ENCODE measurements at places on chromosomes 4 and X.

GRCh38 chrX:102934624-102935023 is 2.4 kb upstream of the RAB40AL start:
- peak; percentile 46 for DNase-seq

DNA sequence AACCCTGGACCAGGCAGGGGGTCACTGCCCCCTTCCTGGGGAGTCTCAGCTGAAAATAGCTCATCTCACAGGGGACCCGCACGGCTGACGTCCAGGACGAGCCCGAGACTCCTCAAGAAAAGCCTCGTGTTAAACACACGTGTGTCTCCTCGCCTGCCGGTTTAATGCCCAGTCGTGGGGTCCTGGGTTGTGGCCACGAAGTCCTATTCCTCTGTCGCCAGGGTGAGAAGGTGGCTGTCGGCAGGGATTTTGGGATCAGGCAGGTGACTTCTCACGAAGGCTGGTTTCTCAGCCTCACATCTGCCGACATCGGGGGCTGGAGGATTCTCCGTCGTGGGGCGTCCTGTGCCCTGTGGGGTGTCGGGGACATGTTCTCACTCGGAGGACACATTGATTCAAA is 44.3 kb upstream of the PPP2R3B start:
- no peak for DNase-seq

DNA sequence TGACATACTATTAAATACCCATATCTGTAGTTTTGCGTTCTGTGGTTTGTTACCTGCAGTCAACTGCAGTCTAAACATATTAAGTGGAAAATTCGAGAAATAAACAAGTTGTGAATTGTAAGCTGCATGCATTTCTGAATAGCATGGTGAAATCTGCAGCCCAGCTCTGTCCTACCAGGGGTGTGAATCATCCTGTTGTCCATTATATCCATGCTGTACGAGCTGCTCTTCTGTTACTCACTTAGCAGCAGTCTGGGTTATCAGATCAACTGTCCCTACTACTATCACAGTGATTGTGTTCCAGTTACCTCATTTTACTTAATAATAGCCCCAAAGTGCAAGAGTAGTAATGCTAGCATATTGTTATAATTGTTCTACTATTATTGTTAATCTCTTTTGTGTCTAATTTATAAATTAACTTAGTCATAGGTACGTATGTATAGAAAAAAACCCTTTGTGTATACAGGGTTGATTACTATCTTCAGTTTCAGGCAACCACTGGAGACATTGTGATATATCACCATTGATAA is 173.7 kb upstream of the FAT4 start:
- no peak for DNase-seq

GRCh38 chrX:275967-276580 is 5.1 kb upstream of the PLCXD1 start:
- peak; percentile 39 for DNase-seq

DNA sequence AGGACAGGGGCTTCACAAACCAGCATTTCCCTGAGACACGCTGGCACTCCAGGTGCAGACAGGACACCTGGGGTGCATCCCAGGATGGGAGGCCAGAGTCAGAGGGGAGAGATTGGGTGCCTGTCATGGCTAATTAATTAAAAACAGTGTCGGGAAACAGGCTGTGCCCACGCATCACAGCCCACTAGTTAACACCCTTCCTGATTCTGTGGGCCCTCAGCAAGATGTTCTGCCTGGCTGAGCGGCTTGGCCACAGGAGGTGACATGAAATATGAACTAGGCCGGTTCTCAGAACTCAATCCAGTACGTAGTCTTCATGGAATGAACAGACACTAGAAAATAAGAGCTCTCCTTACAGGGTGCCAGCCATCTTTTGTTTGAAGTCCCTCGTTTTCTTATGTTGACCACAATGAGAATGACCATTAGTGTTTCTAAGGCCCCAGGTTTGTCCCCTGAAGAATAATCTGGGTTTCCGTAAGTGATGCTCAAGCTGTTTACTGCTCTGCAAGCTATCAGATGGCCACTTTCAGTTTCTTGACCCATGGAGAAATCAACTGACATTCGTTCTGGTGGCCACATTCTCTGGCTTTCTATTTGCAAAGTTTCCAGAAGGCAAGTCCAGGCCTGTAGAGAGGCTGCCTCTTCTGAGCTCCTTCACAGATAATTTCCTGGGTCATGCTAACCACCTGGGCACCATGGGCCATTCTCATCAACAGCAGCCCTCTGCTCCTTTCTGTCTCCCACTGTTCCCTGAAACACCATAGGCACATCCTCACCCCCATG is 72.3 kb downstream of the SLC34A2 start:
- no peak for DNase-seq

GRCh38 chr4:27007507-27007906 is 146.9 kb downstream of the STIM2 start:
- no peak for DNase-seq

GRCh38 chr4:28106155-28106554 is 1245.5 kb downstream of the STIM2 start:
- no peak for DNase-seq

GRCh38 chr4:26086621-26087441 is 172.8 kb downstream of the SMIM20 start:
- DNase-seq = no peak

DNA sequence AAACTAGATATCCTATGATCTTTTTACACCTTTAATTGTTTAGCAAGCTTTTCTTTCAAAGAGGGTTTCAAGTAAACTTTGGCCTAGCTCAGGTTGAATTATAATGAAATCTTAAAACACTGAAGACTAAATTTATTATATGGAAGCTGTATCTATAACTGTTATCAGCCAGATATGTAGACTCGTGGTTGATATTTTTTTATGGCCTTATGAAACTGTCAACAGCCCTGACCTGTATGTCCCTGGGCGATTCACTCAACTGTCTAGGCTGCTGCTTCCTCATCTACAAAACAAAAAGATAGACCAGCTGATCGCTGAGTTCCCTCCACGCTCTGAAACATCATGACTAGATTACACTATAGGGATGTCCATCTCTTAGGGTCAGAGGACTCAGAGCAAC is 21.2 kb upstream of the PDK3 start:
- no peak for DNase-seq

- no peak for DNase-seq
These were observed 36.4 kb upstream of the MAMLD1 start for GRCh38 chrX:150326541-150327247.

GRCh38 chr4:91025241-91026148 is 898.3 kb downstream of the CCSER1 start:
- DNase-seq = no peak

DNA sequence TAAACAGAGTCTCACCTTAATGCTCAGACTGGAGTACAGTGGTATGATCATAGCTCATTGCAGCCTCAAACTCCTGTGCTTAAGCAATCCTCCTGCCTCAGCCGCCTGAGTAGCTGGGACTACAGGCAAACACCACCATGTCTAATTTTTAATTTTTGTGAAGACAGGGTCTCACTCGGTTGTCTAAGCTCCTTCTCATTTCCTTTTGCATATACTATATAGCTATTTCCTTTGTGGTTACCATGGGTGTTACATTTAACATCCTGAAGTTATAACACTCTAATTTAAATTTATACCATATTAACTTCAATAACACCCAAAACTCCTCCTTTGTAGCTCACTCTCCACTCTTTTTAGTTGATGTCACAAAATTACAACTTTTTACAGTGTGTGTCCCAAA is 114.3 kb downstream of the DCK start:
- DNase-seq = no peak

GRCh38 chr4:38832624-38833528 is 23.7 kb downstream of the TLR6 start:
- DNase-seq = no peak

DNA sequence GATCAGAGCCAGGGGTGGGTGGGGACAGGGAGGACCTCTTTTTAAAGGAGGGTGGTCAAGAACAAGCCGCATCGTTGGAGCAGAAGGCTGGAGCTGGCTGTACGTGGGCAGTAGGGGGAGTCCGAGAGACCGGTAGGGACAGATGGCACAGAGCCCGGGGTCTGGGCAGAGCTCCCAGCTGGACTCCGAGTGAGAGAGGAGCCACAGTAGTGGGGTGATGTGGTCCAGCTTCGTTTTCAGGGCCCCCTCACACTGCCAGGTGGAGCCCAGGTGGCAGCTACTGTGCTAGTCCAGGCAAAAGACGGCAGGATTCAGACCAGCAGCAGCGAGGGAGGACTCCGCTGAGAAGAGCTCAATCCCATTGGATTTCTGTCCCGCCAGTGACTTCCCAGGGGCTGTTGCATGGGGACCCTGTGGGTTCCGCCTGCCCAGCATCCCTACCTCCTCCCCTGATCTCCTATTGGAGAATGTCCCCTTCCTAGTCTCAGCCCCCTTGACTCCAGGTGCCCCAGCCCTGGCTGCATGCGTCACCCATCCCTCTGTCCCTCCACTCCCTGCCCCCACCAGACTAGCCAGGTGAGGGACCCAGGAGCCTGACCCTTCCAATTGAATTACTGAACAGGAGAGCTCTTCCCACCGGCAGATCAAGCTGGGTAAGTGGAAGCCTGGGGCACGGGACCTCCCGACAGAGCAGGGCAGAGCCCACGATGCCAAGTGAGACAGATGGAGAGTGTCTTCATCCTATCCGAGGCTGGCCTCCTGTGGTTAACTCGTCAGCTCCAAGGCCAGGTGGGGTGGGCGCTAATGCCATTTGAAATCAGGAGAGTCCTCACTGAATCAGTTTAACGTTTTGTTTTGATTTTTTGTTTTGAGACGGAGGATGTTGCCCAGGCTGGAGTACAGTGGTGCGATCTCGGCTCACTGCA is 2.9 kb downstream of the ARHGAP4 start:
- no peak for DNase-seq

- DNase-seq = peak; percentile 28
These were observed 19.4 kb downstream of the AWAT2 start for GRCh38 chrX:70030301-70030767.

- DNase-seq = no peak
These were observed 72.9 kb downstream of the MAOA start for GRCh38 chrX:43728966-43729365.

DNA sequence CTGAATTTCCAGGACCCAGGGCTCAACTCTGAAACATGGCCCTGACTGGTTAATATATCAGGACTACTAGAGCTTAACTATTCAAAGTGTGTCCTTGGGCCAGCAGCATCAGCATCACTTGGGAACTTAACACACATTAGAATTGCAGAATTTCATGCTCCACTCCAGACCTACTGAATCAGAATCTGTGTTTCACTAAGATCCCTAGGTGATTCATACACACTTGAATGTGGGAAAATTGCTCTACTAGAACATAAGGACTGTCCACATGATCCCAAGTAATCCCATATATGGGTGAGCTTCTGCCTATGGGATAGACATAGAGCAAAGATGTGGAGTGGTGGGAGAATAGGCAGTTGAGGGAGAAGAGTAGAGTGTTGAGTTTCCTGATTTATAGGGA is 192.5 kb upstream of the CLNK start:
- no peak for DNase-seq

GRCh38 chr4:37667197-37668100 is 18.7 kb downstream of the RELL1 start:
- DNase-seq = no peak

DNA sequence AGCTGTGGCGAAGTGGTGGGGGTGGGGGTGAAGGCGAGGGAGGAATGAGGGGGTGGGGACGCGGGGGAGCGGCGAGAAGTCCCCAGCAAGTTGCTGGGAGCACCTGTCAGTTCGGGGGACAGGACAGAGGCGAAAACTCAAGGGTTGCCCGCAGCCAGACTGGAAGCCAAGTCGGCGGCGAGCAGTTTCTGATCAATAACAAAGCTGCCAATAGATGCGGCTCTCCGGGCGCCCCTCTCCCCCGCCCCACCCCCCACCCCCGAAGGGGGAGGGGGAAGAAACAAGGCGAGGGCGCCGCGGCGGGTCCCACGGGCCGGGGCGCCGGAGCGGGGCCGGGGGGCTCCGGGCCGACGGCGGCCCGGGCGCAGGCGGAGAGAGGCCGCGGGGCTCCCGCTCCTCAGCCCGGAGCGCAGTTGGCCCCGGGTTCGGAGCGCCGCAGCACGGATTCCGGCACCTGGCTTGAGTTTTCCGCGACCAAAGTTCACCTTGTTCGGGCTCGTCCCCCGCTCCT is 379 bp downstream of the PDGFC start:
- no peak for DNase-seq

GRCh38 chrX:20224814-20225487 is 41.8 kb downstream of the RPS6KA3 start:
- DNase-seq = no peak

DNA sequence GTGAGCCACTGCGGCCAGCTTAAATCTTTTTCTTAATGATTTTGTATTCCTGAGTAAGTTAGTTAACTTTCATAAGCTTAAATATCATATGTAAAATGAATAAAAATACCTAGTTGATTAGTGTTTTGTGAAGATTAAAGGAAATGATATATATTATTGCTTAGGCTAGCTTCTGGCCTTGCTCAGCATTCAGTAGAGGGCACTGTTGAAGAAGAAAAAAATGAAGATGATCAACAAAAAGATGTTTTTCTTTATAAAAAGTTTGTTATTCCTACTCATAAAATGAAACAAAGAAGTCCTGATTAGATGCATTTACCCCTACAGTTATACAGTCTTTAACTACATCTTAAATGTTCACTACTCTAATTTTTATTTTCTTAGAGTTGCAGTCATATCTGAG is 797.7 kb downstream of the RAPGEF2 start:
- no peak for DNase-seq

DNA sequence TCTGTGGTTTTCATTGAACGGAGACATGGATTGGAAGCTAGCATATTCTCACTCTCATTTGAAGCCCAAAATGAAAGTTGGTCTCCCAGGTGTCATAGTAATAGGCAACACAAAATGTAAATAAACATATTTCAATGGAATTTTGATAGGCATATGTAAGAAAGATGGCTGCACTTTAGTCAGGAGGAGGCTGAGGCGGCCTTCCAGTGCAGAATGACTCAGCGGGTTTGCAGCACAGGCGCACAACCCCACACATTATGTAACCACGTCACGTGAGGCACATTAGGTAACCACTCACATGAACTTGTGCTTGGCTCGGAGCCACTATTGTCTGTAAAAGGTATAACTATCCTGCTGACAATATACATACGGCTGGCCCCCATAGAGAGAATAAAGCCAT is 381.7 kb downstream of the GPAT3 start:
- no peak for DNase-seq

GRCh38 chr4:94127707-94128328 is 79.8 kb upstream of the SMARCAD1 start:
- DNase-seq = no peak

- no peak for DNase-seq
These were observed 153.4 kb downstream of the GPM6A start for GRCh38 chr4:175658661-175659060.

- no peak for DNase-seq
These were observed 9.8 kb upstream of the CCNG2 start for GRCh38 chr4:77147079-77147782.

- DNase-seq = no peak
These were observed 49.1 kb downstream of the STAG2 start for GRCh38 chrX:124010566-124010965.

DNA sequence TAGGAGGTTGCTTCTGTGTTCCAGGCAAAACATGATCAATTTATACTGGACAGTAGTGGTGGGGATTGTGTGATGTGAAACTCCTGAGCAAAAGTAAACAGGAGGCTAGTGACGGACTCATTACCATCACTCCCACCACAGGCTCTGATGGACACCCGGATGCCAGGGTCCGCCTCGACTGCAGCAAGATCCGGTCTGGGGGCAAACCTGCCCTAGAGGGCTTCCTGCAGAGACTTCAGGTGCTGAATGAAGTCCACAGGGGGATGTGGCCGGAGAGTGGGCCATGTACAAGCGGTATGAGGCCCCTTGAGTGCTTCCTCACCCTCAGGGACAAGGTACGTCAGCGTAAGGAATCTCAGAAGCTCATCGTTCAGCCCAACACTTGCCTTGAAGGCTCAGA is 23.4 kb upstream of the TECRL start:
- DNase-seq = no peak
